ENCODE measurements at places on chromosomes 3 and 15.

- no peak for DNase-seq
Observed at GRCh38 chr3:194691481-194692283, 6.0 kb downstream of the FAM43A start.

GRCh38 chr15:34335176-34336032 is 2.2 kb downstream of the SLC12A6 start:
- DNase-seq = peak; percentile 83

GRCh38 chr15:58049520-58050227 is 15.8 kb downstream of the ALDH1A2 start:
- DNase-seq = no peak

DNA sequence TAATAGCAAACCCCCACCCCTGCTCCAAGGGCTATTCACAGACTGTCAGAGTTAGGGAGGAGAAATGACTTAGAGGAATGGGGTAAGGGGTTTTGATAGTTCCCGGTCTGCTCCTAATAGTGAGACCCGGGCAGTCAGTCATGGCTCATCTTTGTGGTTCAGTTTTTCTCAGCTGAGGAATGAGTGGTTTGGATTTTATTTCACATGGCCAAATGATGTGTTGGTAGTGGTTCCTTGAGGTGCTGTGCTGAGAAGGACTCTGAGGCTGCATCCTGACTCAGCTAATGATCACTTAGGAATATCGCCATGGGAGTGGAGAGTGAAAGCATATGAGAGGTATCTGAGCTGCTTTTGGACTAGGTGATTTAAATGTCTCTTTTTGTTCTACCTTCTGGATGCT is 80.2 kb downstream of the LPP start:
- no peak for DNase-seq
